ENCODE measurements at places on chromosomes 6 and 20. TPM values are rescaled to one million over a fixed set of nuclear protein-coding genes. Genes with fewer than 3 reads are reported as not detected.

Gene USP49
- total RNA-seq = 18.4 TPM

Gene PNRC1
- 49.3 TPM for total RNA-seq

Gene PANK2
- total RNA-seq = 60.3 TPM

Gene C20orf202
- 0.22 TPM for total RNA-seq

Gene TMEM74B
- total RNA-seq = 10.9 TPM

Gene GPX6
- not detected for total RNA-seq

All from WTC11 (cell line).